Stimulated activated CD4-positive, alpha-beta T cell treated with anti-CD3 and anti-CD28 coated beads, Interleukin-12 subunit alpha, Interleukin-12 subunit beta, amount 100 ng/mL, for 48 hours (primary cell): ENCODE measurements at places on chromosomes 7 and 10.

DNA sequence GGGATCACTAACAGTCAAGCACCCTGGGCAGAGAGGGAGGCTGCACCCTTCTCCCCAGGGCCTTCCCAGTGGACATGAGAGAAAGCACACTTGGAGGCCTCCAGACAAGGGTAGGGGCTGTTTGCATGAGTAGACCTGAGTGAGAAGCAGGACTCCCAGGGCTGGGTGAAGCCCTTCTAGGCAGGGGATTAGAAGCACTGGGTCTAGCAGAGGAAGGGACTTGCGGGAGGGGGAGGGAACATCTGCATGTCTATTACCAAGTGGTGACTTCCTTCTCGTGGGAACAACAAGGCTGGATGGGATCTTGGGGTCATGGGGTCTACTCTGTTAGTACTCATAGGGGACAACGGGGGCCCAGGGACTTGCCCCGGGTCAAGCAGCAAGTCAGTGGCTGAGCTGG lies 67.8 kb downstream of the EMX2 start:
- DNase-seq: no peak

DNA sequence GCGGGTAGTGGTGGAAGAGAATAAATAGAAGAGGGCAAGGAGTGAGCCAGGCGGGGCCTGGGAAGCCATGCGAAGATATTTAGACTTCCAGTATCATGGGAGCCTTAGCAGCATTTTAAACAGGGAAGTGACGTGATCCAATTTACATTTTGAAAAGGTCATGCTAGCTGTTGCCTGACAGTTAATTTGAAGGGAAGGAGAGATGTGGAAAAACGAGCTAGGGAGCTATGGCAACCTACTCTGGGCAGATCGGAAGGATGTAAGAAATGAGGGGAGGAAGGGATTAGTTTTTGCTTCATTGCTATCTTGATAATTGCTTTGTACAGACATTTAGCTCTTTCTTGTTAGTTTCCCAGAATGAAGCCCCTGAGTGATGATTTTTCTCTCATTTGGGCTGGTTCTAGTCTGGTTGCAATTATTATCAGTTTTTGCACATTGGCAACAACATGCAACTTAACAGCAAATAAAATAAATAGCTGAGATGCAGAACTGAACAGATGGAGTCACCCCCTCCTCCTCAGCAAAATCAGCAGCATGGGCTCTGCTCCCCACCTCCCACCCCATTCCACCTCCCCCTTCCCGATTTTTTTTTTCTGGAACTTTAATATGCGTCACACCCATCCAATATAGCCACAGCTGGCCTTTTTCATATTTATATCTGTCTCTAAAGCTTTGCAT lies 13.0 kb upstream of the CALU start:
- DNase-seq: no peak

- no peak for DNase-seq
These were observed 184.5 kb upstream of the CXCL12 start for GRCh38 chr10:44569193-44570091.

DNA sequence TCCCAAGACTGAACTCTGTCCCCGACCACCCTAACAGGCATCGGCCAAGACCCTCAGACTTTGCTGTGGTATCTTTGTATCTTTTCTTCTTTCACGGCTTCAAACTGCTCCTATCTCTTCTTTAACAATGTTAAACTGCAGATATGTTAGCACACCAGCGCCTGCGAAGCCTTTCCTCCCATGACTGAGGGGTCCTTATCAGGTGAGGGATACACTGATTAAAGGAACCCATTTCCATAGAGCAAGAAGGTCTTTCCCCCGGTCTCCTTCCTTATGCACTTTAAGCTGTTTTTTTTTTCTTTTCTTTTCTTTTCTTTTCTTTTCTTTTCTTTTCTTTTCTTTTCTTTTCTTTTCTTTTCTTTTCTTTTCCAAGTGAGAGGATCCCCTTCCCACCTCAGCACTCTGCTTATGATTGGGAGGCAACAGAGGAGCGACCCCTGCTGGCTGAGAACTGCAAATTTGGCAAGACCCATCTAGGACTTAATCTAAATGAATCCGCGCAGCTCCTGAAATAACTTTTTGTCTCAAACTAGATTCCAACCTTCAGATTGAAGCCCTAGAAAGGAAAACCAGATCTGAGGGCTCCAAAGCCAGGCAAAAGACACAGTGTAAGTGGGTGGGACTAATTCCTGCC lies 109.9 kb downstream of the ITGB8 start:
- DNase-seq: no peak

GRCh38 chr10:57715233-57715632 lies 552.5 kb downstream of the IPMK start:
- DNase-seq: no peak

- DNase-seq: no peak
These were observed 206.3 kb upstream of the KLF14 start for GRCh38 chr7:130940326-130940725.

DNA sequence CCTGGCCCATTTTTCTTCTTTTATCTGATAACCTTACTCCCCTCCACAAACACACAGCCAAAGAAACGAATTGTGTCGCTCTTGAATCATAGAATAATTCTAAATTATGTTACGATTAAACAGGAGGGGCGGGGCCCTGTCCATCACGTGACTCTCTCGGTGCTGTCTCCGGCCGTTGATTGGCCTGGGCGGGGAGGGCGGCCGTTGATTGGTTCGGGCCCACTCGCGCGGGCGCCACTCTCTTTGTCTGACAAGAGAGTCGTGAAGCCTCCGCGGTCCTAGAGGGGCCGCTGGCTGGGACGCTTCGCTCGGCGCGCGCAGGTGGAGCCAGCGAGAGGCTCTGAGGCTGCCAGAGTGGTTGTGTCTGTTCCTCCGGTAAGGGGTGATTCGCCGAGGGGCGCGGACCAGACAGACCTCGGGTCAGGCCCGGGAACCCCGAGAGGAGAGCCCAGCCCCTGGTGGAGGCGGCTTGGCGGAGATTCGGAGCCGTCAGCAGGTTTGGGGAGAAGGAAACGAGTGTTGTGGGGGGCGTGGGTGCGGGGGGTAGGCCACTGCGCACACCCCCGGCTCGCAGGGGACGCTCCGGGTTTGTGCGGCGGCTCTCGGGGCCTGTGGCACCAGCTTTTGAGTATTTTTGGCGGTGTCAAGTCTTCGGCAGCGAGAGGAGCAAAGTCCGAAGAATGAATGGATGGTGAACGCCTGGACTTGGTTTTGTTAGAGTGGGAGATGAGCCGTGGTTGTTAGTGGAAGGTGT lies at the start of gene ZNF789:
ZNF789 (plus strand) TSS at position 330 of the 754 bp plus-strand sequence. CDS start 3,567 bp downstream, outside the sequence.
- DNase-seq: peak; percentile 95

DNA sequence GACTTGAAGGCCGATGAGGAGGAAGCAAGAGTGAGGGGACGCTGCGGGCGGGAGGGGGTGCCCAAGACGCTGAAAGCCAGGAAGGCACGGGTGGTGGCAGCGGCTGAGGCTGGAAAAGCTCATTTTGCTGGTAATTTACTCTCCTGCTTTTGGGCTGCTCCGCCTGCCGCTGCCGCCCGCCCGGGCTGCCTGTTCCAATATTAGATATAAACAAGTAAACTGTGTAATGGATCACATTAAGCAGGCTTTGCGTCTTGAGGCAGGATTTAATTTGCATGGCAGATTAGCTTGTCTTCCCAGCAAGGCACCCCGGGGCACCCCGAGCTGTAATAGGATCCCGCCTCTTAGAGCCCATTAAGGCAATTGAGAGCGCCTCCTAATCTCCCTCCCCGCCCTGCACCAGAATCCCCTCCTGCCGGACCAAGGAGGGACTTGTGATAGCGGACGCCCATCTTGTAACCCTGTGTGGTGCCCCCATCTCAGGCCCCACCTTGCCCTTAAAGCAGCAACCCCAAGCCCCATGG lies 46.1 kb upstream of the SLF2 start:
- DNase-seq: no peak

- no peak for DNase-seq
These were observed 12.4 kb upstream of the SAMD8 start for GRCh38 chr10:75098902-75099673.

- peak; percentile 89 for DNase-seq
These were observed at the start of gene AKR1E2 for GRCh38 chr10:4825868-4826791. Gene AKR1E2 (plus strand): TSS chr10:4826207. CDS start chr10:4826325, 118 bp downstream.

GRCh38 chr7:2882111-2882510 lies 38.0 kb upstream of the GNA12 start:
- DNase-seq: no peak

DNA sequence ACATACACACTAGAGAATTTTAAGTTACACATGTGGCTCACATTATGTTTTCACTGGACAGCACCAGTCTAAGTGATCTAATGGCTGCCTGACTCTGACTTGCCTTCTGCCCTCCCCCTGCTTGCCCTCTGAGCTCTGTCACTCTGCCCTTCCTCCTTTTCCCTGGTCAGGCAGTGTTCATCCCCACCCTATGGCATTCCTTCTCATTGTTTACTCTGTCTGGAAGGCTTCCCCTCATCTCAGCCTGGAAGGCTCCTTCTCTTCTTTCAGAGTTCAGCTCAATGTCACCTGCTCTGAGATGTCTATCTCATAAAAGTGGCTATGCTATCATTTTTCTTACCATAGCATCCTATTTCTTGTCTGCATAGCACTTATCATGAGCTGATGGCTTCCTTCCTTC lies 305.7 kb downstream of the BMPER start:
- DNase-seq: no peak

DNA sequence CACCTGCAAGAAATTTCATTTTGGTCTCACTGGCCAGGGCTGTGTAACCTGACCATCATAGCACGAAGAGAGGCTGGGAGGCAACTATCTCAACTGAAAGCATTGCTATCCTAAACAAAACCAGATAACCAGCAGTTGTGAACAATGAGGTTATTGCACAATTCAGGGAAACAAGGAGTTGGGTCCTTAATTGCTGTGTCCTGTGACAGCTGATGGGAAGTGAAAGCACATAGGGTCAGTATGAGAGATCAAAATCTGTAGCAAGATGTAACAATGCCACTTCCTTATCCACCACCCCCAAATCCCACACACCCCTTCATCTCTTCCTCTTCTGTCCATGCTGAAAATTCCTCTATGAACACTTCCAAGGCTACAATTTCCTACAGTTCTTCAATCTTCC lies 80.2 kb downstream of the HTR7 start:
- DNase-seq: no peak

GRCh38 chr10:26468700-26469099 lies 30.6 kb downstream of the APBB1IP start:
- no peak for DNase-seq

DNA sequence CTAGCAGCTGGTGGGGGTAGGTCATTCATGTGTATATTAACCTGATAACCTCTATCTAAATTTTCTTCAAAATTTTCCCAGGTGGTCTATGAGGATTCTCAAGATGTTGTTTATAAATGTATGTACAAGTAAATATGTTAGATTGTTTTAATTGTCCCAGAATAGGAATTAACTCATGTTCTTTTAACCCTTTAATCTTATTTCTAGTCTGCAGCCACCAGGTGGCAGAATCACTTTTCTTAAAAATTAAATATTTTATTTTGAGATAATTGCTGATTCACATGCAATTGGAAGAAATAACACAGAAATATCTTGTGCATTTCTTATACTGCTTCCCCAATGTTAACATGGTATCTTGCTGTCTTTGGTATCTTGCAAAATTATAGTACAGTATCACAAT lies 589.5 kb downstream of the ARL4A start:
- no peak for DNase-seq

DNA sequence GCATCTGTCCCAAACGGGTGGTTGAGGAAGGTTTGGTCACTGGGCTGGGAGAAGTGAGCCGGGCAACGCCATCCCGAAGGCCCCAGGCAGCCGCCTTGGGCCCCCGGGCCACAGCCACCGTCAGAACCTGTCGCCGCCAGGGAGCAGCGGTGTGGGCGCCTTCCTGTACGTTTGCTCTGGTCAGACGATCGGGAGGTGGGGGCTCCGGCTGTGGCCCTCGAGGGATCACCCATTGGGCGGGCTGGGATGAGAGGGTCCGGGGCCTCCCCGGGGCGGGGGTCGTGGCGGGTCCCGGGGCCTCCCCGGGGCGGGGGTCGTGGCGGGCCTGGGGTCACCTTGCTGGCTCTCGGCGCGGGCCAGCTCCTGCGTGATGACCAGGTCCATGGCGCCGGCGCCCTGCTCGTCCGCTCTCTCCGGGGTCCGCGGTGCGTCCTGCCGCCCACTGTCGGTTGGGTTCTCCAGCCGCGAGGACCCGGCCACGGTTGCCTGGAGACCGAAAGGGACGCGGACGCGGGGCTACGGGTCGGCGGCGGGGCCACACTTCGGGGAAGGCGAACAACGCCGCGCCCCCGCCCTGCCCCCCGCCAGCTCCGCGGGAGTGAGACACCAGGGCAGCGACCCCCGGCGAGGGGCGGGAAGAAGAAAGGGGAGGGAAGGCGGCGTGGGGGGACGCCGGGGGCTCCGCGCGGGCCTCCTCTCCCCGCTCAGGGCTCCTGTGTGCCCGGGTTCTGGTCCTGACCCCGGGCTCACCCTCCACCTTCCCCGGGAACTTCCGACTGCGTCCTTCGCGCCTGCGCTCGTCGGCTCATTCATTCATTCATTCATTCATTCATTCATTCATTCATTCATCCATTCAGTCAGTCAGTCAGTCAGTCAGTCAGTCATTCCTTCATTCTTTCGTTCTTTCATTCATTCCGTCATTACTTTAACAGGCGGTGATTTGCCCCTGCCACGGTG lies at the start of gene CFAP46:
CFAP46 (minus strand) TSS at position 470 of the 957 bp plus-strand sequence; CDS start at position 384, 86 bp downstream.
- DNase-seq: no peak

DNA sequence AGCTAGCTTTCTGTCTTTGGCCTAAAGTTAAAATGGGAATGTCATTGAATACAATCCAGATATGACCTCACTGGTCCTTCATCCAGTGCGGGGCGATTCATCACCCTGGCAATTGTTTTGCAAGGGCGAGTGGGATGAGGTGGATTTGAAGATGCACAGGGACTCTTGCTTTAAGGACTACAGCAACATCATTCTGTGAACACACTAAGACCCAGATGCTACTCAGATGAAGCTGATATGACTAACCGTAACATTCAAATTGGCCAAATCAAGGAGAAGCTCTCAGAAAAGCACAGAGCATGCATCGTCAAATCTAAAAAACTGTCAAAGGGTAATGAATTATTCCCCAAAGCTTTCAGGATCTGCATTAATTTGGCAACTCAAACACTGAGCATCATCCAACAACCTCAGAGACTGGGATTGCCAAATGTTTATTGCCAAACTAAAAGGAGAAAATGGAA lies 12.8 kb downstream of the CPA1 start:
- no peak for DNase-seq

DNA sequence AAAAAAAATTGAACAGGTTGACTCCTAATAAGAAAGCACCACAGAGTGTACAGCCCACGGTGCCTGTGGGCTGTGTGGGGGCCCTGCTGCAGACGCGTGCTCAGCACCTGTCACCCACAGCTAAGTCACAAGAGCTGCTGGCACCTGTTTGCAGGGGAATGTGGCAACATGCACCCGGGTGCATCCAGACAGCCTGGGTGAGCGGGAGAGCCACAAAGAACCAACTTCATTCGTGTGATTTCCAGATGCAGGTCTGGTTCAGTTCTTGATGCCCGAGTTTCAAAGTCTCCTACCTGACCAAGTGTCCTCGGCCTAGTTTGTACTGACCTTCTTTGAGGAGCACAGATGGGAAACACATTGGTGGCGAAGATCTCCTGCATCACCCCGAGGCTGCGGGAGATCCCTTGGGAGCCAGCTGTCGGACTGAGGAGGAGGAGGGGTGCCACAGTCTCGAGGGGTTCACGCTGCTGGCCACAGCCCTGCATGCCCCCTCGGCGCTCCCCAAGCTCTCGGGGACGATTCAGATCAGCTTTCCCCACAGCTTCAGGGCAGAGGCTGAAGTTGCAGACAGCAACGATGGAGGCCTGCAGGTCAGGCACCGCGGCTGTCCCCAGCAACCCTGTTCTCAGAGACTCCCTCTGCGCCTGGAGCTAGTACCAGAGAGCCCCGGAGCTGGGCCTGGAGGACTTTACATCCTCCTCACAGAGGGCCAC lies 35.3 kb downstream of the AMZ1 start:
- no peak for DNase-seq

- no peak for DNase-seq
These were observed 724 bp downstream of the CAPZA2 start for GRCh38 chr7:116862951-116863670.
